ENCODE measurements at places on chromosomes 1 and 21.

DNA sequence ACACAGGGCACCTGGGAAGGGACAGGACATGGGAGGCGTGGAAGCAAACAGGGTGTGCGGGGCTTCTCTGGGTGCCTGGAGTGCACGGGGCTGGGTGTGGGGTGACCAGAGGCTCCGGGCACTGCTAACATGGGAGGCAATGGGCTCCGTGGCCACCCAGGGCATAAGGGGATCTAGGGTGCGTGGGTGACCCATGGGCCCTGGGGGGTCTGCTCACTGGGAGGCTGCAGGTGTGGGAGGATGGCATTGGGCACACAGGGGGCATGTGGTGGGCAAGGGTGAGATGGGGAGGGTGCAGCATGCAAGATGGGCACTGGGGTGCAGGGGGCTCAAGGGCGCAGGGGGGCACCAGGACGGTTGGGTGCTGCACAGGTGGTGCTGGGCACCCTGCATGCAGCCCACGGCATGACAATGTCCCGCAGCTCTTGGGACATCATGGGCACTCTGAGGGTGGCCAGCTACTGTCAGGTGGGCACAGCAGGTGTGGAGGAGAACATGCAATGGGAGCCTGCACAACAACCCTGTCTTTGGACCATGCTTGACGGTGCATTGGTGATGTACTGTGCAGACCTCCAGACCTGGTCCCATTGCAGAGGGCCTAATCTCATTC is 15.1 kb downstream of the TRIM11 start:
- DNase-seq: no peak

DNA sequence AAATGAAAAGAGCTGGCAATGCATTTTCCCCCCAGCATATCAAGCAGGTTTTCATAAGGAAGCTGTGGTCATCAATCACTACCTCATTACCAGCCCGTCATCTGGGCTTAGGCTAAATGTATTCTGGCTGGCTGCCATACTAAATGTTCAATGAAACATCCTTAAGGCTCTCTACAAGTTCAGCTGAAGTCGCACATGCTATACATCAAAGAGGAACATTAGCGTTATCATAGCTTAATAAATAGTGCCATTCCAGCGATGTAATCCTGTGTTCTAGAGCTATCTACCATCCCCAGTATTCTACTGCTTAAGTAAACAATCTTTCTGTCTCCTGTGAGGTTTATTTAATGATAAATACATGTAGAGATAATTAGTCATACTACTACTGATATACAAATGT is 288.8 kb downstream of the DPYD start:
- no peak for DNase-seq

DNA sequence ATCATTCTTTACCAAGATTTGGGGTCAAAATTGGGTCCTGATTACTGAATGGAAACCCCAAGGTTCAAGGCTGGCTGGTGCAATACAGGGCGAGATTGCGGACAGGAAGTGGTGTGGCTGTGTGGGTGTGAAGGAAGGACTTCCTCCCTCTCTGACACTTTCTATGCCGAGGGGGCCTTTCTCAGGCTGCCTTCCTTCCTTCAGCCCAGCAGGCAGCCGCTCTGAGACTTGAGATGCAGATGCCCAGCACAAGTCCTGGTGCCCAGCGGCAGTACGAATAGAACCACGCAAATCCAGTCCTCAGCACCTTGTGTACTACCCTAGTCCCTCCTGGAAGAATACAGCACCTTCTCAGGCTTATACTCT is 16.3 kb downstream of the BATF3 start:
- no peak for DNase-seq

DNA sequence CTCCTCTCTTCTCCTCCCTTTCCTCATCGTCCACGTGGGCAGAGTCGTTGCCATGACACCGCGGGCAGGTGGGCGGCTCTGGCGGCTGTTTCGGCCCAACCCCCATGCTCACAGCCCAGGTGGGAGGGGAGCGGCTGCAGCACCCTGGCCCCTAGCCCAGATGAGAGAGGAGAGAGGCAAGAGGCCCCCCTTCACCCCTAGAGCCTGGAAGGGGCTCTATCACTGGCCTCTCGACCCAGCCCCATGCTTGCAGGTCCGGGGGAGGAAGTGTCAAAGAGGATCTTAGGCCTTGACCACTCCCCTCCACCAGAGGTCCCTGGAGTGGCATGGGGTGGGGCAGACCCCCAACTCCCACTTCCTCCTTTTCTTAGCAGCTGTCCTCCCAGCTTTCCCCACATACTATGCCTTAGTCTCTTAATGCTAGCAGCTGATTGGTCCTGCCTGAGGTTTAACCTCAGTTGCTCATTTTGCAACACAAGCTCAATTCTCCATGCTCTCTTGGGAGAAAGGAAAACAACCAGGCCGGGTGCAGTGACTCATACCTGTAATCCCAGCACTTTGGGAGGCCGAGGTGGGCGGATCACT is 10.4 kb downstream of the DLGAP3 start:
- DNase-seq: no peak

DNA sequence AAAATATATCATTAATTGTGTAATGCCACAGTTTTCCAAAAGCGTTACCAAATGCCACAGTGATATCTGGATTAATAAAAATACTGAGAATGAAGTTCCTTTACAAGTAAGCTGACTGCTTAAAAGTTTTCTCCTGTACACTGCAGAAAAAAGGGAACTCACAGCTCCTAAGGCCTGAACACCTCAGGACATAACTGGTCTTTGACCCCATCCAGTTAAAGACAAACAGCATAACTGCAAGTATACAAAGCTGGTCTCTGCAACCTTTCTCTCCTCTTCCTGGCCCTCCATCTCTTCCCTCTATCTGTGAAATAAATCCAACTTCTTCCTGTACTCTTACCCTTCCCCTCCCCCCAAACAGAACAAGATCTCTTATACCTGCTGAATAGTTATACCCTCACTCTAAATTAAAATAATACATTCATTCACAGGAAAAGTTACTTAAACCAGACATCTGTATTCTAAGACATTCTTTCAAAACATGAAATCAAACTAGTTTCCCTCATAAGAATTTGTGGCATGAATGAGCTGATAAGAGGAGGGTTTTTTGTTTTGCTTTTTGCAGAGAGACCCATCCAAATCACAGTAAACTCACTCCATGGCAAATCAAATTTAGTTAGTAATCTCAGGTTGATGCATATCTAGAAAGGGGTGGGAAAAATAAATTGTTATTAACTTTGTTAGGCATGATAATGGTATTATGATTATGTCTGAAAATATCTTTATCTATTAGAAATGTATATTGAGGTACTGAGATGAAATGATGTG is 2.9 kb downstream of the DIPK1A start:
- DNase-seq: peak; percentile 50

- no peak for DNase-seq
Observed at GRCh38 chr1:34267326-34267725, 90.6 kb downstream of the C1orf94 start.

- DNase-seq: no peak
Observed at GRCh38 chr1:4512636-4513035, 141.8 kb upstream of the AJAP1 start.

DNA sequence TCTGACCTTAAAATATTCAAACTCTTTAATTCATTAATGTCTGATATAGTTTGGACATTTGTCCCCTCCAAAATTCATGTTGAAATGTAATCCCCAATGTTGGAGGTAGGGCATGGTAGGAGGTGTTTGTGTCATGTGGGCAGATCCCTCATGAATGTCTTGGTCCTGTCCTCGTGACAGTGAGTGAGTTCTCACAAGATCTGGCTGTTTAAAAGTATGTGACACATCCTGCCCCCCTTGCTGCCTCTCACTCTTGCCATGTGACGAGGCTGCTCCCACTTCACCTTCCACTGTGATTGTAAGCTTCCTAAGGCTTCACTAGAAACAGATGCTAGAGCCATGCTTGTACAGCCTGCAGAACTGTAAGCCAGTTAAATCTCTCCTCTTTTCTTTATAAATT is 21.3 kb upstream of the FBXO28 start:
- no peak for DNase-seq

DNA sequence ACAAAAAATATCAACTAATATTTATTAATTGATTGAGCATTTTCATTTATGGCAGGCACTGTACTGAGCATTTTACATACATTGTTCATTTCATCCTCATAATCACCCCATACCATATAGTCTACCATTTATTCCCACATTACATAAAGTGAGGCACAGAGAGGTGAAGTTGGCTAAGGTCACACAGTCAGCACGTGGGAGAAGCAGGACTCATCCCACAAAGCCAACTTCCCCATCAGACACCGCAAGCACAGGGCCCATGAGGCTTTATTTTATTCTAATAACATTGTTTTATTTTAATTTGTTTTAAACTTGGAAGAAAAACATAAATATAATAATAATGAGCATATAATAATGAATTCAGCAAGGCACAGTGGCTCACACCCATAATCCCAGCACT is 43.1 kb upstream of the CAPZB start:
- DNase-seq: no peak

DNA sequence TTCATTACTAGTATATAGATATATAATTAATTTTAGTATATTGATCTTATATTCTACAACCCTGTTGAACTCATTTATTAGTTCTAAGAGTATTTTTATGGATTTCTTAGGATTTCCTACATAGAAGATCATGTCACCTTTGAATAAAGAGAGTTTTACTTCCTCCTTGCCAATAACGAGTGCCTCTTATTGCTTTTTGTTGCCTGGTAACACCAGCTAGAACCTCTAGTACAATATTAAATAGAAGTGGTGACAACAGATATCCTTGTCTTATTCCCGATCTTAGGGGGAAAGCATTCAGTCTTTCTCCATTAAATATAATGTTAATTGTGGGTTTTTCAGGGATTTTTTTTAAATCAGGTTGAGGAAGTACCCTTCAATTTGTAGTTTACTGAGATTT is 40.8 kb downstream of the WNT2B start:
- DNase-seq: no peak

- no peak for DNase-seq
Observed at GRCh38 chr1:99503276-99503747, 142.6 kb upstream of the PALMD start.

DNA sequence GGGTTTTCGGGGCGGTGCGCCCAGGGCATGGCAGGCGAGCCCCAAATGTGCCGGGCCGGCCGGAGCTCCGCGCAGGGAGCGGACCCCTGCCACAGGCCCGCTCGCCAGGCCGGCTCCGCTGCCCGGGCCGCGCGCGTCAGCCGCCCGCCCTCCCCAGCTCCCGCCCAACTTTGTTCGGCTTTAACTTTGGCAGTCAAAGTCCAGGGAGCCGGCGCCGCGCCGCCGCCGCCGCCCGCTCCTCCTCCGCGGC is 488 bp downstream of the SLC35D1 start:
- DNase-seq: no peak

DNA sequence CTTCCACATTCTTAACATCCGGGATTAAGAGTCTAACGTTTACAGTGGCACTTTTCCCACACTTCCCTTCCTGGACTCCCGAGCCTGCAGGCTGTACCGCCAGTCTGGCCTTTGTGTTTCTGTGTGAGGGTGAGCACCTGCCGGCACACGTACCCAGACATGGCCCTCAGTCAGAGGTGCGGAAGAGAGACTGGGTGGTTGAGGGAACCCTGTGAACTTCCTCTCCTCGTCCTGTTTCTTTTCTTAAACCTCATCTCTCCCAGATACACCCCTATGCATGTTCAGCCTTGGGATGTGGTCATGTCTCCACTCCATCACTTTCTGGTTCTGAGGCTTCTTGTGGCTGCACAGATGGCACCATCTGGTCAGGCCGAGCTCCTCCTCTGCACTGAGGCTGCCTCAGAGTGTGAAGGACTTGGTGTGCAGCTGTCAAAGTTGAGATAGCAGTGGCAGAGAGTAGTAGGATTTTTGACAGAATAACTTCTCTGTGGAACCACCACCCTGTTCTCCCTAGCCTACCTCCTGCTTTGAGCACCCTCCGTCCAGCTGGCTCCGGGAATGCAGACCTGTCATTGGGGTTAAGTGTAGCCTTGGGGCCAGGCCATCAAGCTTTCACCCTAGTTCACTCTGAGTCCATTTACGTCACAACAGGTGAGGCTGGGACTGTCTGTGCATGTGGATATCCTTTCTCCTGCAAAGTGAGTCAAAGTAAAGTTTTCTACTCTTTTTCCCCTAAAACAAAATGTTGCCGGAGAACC is 31.4 kb downstream of the VASH2 start:
- no peak for DNase-seq

GRCh38 chr1:22969304-22969709 is 3.4 kb downstream of the LACTBL1 start:
- no peak for DNase-seq

DNA sequence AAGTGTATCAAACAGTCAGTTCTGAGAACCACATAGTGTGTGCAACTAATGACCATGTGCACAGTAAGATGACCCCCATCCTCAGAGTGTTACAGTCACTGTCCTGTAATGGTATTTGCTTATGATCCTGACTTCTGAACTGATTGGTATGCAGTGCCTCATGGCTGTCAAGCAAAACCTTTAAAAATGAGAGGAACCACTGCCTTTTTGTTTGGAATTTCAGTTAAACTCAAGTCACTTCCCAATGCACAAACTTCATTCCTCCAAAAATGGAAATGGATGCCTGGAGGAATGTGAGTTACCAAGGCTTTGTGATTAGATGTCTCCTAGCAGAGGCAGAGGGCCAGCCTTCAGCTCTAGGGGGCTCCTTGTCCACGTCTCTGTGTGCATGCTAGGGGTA is 10.5 kb downstream of the C1orf198 start:
- peak; percentile 59 for DNase-seq

DNA sequence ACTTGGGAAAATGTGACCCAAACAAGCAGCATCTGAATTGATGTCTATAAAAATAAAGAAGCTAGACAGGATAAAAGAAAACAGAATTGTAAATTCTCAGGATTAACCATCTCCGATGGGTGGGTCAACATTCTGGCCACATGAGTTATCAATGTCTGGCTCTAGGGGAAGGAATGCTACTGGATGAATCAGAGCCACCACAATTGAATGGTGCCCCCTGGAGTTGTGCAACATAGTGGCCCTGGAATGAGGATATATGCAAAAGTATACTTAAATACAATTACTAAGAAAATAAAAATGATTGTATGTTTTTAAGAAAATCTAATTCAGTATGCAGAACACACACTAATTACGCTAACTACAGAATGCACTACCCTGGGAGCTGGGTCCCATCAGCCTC is 185.6 kb downstream of the TGFBR3 start:
- peak; percentile 24 for DNase-seq

DNA sequence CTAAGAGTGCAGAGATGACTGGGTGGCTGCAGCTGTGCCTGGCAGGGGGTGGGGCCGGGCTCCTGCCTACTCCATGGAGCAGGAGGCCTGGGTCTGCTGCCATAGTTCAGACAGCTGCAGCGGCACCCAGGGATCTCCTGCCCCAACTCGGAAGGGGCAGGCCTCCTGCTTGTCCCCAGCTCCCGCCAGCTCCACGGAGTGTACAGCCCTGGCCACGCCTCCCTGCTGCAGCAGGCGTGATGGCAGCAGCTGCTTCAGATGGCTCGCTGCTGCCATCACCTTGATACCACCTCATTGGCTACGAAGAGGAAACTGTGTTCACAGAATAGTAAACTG is 35.9 kb downstream of the ACTL8 start:
- DNase-seq: no peak

GRCh38 chr1:204530932-204531331 is 14.7 kb downstream of the MDM4 start:
- no peak for DNase-seq

- DNase-seq: no peak
Observed at GRCh38 chr21:43307677-43308070, 119.3 kb downstream of the SIK1 start.

GRCh38 chr1:91791691-91792488 is 94.1 kb downstream of the TGFBR3 start:
- DNase-seq: no peak

Measured in trophoblast cell (in vitro differentiated cells and primary cell).